NCI-H1417 (cell line): ENCODE measurements at places on chromosomes 2 and 18.

- DNase-seq: no peak
These were observed 18.2 kb upstream of the GPR55 start for GRCh38 chr2:230942920-230943896.

- DNase-seq: no peak
These were observed 86.8 kb upstream of the SNTG2 start for GRCh38 chr2:863732-864450.

DNA sequence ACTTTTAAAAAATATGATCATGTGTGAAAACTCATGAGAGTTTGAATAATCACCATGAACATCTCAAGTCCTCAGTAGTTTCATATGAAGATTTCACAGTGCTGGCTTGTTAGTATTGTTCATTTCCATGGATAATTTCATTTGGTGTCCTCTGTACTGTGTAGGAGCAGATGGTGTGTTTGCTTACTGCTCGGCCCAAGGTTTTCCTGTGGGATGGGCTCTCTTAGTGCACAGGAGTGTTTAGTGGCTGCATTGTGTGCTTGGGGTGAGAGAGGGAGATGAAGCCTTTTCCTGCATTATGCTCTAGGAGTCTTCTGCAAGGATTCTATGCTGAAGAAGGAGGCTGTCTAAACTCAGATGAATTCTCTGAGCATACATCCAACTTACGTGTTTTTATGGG is 270.6 kb downstream of the SOCS6 start:
- DNase-seq: no peak

DNA sequence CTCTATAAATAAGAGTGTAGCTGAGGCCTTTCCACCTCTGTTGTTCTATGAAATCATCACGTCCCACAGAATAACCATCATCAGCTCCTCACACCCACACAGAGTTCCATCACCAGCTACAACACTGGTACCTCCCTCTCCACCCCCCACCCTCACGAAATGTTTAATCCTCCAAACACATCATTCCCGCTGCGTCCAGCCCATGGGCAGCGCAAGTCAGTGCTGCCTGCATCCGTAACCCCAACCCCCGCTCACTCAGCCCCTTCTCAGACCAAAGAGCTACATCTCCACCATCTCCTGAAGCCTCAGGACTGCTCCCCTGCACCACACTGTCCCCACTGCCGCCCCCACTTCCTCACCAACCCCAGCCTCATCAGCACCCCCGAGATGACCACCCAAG is 19.4 kb downstream of the DNMT3A start:
- no peak for DNase-seq

- DNase-seq: no peak
These were observed 205.6 kb downstream of the TNS1 start for GRCh38 chr2:217797165-217797564.

DNA sequence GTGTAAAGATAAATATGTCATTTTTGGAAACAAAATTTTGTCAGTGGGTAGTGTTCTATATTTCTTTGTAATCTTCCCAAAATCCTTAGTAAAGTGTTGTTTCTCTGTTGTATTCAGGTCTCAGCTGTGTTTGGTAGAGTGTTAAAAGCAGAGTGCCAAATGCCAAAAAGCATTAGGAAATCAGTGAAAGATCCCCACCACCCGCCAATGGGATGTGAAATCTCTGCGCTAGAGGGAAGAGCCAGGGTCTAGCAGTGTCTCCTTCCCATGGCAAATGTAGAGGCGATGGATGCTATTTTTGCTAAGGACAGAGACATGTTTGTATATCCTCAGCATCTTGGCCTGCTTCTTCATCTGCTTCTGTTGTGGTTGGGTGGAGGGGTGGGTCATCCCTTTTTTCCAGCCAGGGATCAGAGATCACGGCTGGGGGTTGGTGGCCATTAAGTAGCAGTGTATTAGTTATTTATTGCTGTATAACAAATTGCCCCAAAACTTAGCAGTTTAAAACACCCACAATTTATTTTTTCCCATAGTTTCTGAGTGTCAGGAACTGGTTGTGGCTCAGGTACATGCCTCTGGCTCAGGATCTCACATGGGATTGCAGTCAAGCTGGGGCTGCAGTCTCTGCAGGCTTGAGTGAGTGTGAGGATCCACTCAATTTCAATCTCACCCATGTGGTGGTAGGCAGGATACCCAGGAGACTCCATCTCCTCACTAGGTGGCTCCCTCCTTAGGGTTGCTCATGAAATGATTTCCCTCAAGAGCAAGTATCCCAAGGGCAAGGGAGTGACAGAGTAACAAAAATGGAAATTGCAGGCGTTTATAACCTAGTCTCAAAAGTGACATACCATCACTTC is 211.9 kb downstream of the MYCN start:
- no peak for DNase-seq

- DNase-seq: no peak
These were observed 100.1 kb downstream of the VAPA start for GRCh38 chr18:10013621-10014543.

- DNase-seq: peak; percentile 22
These were observed 243.8 kb downstream of the TSN start for GRCh38 chr2:121999264-121999663.

- DNase-seq: no peak
These were observed 14.5 kb upstream of the KIF3C start for GRCh38 chr2:25996844-25997243.

DNA sequence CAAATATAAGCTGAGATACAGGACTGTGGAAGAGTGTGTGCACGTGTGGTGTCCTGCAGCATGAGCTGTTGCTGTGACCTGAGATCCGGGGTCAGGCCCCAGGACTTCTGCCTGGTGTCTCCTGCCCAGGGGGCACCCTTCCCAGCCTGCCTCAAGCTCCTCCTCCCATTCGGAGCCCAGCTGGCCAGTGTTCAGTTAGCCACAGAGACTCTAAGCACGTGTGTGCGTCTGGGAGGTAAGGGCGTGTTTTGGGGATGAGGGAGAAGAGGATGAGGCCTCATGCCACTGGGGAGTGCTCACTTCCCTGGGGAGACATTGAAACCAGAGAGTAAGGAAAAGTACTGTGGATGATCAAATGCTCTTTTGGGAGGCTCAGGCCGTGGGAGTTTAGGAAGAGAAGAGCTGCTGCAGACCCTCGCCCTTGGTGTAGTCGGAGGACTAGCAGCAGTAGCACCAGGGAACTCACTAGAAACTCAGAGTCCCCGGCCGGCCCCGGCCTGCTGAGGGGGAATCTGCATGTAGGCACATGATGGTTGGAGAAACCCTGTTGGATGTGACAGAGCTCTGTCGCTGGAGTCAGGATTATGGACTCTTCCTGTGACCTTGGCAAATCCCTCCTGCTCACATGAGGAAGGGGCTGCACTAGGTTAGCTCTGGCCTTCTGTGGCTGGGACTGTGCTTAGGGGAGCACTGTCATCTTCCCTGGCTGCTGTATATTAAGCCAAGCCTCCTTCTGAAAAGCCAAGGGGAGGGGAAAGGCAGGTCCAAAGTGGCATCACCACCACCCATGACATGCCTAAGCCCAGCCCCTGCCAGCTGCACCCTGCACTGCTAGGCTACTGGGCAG is 231.1 kb downstream of the DYSF start:
- no peak for DNase-seq

- no peak for DNase-seq
These were observed 8.2 kb upstream of the ALPI start for GRCh38 chr2:232447638-232448303.

- DNase-seq: no peak
These were observed 153.8 kb downstream of the COL6A3 start for GRCh38 chr2:237260039-237260620.

DNA sequence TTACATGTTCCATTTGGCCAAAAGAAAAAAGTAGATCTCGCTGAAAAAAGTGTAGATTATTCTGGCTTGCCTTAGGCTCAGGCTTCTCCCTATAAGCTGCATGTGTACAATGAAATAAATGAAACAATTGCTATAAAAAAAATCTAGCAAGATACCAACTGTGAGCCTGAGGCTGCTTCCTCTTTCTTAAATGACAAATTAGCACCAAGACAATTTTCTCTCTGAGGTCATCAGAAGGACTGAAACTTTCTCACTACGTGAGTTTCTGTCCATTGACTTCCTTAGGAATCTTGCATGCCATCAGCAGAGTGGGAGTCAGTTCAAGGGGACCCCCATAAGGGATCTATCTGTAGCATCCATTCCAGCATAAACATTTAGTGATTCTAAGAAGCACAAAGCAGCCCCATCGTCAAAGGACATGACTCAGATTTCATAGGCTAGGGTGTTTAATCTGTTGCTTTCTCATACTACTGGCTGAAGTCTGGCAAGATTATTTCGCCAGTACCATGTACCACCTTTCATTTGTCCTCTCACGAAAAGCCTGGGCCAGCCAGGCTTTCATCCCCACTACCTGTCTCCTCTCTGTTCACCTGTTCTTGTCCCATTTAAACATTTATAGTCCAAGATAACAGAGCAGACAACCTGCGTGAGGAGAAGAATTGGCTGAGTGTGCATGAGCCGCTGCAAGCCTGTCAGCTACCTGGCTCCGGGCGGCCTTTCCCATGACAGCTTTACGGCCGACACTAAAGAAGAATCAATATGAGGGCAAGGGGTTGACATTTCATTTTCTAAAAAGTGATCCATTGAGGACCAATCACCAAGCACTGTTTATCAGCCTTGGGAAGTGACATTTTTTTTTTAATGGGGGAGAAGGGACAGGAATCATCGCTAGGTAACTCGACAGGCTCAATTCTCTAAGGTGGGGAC is 120.0 kb downstream of the EPHA4 start:
- DNase-seq: no peak

DNA sequence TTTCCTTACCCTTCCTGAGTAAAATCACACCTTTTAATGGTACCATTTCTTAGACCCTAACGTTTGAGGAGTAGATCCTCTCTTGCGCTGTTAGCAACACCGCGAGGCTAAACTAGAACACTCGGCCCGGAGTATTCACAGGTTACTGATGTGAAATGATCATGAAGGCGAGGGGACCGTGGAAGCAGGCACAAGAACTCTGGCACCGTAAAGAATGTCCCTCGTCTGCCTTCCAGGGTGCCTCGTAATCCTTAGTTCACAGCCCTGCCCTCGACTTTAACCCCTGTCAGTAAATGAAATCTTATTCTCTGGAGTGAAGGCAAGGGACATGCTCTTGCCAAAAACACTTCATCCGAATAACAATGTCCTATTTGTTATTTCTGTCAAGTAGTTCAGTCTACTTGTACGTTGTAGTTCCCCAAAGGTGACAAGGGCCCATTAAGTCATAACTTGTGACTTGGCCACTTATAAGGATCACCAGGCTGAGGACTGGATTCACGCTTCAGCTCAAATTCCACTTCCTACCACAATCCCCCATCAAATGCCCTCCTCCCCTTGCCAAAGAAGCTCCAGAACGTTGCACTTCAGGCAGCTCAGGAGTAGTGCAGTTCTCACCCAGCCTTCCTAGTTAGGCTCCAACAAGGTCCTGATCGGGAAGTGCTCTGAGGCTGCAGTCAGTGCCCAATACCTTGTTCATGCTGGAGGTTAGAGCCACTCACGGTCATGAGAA is 43.3 kb upstream of the ITM2C start:
- no peak for DNase-seq

- DNase-seq: no peak
These were observed 243.9 kb downstream of the NR4A2 start for GRCh38 chr2:156088587-156088986.

DNA sequence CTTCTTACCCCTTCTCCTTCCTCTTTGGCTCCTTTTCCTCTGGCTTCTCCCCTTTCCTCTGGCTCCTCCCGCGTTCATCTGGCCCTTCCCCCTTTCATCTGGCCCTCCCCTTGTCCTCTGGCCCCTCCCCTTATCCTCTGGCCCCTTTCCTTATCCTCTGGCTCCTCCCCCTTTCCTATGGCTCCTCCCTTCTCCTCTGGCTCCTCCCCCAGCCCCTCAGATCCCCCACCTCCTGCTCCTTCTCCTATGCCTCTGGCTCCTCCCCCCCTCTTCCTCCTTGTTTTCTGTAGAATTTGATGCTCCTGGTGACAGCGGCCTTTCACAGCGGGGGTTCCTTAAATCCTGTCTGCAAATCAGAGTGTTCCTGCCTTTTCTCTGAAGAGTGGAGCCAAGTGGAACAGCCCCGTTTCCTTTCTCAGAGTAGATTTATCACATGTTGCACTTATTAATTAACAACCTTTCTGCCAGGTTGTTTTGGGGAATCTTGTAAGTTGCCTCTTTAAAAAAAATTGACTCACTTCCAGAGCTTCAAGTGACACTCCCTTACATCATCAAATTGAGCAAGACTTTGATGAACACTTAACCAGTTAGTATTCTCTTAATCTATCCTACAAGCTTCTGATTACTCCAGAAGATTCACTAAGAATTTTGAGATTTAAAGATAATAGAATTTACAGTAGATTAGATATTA is 27.9 kb downstream of the FABP1 start:
- peak; percentile 3 for DNase-seq

DNA sequence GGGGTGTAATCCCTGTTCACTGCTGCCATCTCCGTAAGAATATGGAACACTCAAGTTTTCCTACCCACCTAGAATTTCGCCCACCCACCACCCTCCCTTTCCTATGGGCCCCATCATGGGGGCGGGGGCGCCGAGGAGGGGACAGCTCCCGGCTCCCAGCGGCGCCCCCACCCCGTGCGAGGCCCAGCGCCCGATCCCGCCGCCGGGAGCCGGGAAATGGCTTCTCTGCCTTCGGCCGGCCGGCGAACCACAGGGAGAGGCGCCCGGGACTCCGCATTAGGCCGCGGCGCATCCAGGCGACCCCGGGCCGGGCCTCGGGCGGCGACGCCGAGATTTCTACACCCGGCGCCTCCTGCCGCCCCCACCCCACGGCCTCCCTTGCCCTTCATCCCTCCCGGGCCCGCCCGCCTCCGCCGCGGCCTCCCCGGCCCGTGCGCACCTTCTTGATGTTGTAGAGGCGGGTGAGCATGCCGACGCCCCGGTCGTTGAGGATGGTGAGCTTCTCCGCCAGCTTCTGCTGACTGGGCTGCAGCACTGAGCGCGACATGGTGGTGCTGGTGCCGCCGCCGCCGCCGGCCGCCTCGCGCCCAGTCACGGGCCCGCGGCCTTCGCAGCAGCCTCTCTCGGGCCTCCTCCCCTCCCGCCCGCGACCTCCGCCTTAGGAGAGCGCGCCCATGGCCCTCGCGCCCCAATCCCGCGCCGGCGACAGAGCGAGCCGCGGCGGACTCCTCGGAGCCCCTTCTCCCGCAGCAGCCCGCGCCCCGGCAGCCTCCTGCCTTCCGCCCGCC is 510 bp downstream of the NCKAP1 start:
- peak; percentile 52 for DNase-seq

DNA sequence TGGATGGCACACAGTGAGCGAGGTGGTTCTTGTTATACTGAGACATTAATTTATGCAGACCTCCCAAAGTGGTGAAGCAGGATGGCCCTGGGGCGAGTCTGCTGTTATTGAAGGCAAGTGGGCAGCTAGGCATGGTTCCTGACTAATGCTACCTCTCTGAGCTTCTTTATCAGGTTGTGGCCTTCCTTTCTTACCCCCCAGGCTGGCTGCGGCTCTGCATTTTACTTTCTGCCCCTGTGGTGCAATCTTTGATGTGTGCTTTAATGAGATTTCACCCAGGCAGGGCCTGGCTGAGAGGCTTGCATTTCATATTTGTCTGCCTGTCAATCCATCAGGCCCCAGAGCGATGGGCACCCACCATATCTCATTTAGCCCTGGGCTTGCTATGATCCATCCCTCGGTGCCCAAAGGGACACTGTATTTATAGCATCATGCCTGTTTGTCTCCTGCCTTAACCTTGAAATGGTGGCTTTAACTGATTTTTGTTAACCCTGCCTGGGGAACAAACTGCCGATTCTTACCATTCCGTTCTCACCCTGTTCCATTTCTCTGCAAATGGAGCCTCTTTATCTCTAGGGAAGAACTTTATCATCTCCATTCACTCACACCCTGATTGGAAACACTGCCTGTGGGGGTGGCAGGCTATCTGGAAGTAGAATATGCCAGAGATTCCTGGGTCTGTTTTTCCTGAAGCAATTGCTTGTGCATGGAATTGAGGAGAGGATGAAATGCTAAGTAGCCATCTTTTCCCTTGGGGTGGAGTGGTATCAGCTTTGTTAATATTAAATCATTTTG is 316.2 kb upstream of the THSD7B start:
- DNase-seq: no peak
